Pericardium fibroblast (primary cell): ENCODE measurements at places on chromosomes 16 and 17. TPM values are rescaled to one million over a fixed set of nuclear protein-coding genes. Genes with fewer than 3 reads are reported as not detected.

Gene ITPRIPL2
- 38.6 and 49.9 TPM in 2 replicates for total RNA-seq

Gene KRTAP2-3
- not detected in 2 replicates for total RNA-seq

Gene KRTAP9-4
- not detected in 2 replicates for total RNA-seq

Gene EFCAB3
- total RNA-seq, result not detected in 2 replicates

Gene RHBDL3
- not detected in 2 replicates for total RNA-seq

Gene TMEM220
- total RNA-seq, result 1.5 and 5.1 TPM in 2 replicates

Gene CCL4L2
- not detected in 2 replicates for total RNA-seq

Gene PRR35
- total RNA-seq, result not detected in 2 replicates

Gene CDK3
- 0.77 and 2.7 TPM in 2 replicates for total RNA-seq

Gene INCA1
- total RNA-seq, result 0.47 and 1.6 TPM in 2 replicates

Gene CCDC137
- total RNA-seq, result 11.3 and 16.8 TPM in 2 replicates

Gene RHBDL1
- 0.58 and 4.4 TPM in 2 replicates for total RNA-seq

Gene CEP20
- total RNA-seq, result 25.8 and 26.3 TPM in 2 replicates

Gene IGSF6
- total RNA-seq, result not detected in 2 replicates

Gene FA2H
- not detected in 2 replicates for total RNA-seq

Gene CACNG5
- not detected in 2 replicates for total RNA-seq

Gene SNAI3
- not detected in 2 replicates for total RNA-seq

Gene AANAT
- total RNA-seq, result 0.43 TPM in 1 of 2 replicates, not detected in the other

Gene NPIPB9
- not detected in 2 replicates for total RNA-seq

Gene COA3
- total RNA-seq, result 49.3 and 60.7 TPM in 2 replicates

Gene LITAFD
- total RNA-seq, result not detected in 2 replicates

Gene PPP1R1B
- 0.94 and 28.8 TPM in 2 replicates for total RNA-seq

Gene NTN1
- 0.23 and 0.85 TPM in 2 replicates for total RNA-seq

Gene RUNDC1
- total RNA-seq, result 7.7 and 11.3 TPM in 2 replicates
